ENCODE measurements at places on chromosomes 12 and 14.

GRCh38 chr12:70556179-70556869 lies 80.9 kb downstream of the PTPRB start:
- no peak for DNase-seq

DNA sequence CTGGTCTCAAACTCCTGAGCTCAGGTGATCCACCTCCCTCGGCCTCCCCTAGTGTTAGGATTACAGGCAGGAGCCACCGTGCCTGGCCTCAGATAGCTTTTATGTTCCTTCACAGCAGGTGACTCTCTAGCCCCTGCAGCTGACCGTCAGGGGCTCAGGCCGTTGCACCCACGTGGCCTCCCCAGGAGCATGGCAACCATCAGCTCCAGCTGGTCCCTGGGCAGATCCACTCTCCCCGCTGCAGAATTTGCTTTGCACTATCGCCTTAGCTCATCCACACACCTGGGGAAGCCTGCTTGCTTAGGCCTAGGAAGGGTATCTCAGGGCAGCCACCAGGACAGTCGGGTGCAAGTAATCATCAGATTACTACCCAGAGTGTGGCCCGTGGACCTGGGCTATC lies 62.6 kb downstream of the TSPAN9 start:
- no peak for DNase-seq

GRCh38 chr14:92637228-92637627 lies 111.2 kb downstream of the LGMN start:
- DNase-seq = no peak

DNA sequence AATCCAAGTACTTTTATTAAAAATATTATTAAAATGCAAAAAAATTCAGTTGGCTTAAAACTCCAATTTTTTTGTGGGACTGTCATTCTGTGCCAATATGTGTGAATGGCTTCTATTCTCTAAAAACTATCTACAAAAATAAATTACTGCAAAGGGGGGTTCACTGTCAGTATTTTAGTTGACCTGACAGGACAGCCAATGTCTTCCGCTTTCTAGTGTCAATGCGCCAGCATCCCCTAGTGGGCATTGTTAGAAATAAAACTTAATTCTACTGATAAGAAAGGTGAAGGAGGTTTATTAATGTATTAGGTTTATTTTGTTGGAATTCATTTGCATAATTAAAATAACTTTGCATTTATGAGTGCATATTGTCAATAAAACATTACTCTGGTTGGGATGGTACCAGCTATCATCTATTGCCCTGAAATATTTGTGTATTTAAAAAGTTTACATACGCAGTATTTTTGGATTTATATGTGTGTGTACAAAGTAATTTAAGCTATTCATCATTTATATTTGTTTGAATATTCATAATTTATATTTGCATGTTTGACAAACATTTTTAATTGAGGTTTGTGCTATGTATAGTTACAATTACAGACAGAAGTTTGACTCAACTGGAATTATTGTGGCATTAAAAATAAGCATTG lies 527.2 kb downstream of the FLRT2 start:
- DNase-seq = peak; percentile 1

DNA sequence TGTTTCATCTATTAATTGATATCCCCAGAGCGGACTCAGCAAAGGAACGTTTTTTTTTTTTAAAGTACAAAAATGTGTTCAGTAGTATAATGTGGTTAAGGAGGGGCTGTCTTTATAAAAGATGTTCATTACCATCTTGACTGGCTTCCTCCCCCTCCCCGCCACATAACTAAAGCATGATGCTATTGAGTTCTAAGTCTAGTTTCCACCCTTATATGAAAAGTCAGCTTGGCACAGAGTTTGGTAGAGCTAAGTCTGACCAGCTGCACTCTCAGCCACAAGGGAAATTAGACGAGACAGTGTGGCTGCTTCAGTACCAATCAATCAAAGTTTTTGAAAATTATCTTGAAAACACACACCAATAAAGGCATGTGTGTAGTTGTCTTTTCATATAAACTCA lies 1.9 kb upstream of the MYBPC1 start:
- no peak for DNase-seq

DNA sequence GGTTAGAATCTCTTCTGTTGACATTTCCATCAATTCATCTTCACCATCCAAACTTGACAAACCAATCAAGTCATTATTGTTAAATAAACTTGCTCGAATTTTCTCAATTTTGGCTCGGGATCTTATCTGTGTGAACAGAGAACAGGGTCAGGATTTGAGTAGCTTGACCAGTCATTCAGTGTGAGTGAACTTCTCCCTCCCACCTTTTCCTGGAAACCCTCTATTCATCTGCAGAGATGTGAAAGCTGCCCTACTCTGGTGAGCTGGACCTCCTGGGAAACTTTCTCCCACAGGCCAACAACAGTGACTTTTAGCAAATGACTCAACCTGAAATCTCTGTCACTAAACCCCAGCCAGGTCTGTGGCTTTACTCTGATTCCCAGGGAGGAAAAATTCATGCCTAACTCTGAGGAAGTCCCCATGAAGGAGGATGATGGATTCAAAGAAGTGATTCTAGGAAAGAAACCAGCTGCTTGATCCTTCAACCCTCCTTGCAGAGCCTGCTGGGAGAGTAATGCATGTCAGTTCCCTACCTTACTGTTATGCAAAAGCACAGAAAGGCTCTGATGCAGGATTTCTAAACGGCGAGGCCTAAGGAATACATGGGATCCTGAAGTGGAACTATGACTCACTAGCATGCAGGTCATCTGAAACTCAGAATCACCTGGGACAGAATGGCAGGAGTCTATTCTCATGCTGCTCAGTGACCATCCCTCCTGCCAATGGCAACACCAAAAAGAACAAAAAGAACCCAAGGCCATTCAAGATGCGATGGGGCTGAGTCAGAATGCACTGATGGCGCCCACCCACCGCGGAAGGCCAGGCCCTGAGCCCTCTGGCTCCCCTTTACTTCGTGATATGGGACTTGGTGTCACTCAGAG lies 58.0 kb downstream of the TRAFD1 start:
- no peak for DNase-seq

DNA sequence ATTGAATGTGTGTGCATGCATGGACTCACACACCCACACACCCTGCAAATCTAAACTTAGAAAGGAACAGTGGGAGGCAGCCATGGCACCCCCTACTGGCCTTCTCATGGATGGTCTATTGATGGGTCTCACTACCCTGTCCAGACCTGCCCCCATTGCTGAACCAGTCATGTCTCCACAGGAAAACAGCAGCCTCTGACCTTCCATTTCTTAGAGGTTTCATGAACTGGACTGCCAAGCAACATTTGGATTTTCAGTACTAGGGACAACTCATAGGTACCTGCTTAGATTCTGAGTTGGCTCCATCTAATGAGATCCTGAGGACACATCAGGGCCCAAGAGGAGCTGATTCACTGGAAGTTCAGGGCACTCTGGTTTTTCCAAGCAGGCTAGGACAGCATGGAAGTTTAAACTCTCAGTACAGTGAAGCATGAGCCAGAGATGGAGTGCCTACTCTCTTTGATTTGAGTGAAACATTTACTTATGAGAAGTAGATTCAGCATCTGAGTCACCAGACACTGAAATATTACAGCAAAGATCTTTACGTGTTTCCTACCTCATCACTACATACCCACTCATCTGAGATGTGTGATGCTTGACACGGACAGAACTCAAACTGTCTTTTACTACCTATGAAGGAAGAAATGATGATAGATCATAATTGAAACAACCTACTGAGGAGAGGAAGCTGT lies 98.9 kb upstream of the PLEKHG7 start:
- DNase-seq = no peak

DNA sequence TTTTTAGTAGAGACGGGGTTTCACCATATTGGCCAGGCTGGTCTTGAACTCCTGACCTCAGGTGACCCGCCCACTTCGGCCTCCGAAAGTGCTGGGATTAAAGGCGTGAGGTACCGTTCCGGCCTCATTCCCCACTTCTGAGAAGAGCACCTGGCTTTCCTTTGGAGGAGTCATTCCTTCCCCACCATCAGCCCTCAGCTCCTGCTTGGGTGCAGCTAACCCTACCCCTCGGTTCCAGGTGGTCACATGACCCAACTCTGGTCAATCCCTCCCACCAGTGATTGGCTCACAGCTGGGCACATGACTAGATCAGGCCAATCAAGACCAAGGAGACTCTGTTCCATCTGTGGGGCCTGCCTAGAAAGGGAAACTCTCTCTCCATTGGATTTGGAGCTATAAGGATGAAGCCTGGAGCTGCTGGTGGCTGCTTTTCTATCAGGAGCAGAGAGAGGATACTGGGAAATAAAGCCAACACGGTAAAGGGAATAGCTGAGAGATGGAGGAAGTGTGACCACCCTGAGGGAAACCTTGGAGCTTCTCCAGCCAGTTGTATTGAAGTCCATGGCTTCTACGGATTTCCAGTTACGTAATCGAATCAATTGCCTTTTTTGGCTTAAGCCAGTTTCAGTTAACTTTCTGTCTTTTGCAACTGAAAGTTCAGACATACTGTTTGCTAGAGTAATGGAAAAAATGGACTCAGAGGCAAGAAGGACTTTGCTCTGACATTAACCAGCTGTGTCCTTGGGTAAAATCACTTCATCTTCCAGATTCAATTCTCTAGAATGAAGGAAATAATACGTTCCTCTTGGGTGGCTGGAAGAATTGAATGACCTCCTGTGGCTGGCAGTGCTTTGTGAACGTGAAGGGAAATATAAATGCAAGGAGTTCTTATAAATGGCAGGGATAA lies 19.7 kb upstream of the IFT81 start:
- DNase-seq = no peak

DNA sequence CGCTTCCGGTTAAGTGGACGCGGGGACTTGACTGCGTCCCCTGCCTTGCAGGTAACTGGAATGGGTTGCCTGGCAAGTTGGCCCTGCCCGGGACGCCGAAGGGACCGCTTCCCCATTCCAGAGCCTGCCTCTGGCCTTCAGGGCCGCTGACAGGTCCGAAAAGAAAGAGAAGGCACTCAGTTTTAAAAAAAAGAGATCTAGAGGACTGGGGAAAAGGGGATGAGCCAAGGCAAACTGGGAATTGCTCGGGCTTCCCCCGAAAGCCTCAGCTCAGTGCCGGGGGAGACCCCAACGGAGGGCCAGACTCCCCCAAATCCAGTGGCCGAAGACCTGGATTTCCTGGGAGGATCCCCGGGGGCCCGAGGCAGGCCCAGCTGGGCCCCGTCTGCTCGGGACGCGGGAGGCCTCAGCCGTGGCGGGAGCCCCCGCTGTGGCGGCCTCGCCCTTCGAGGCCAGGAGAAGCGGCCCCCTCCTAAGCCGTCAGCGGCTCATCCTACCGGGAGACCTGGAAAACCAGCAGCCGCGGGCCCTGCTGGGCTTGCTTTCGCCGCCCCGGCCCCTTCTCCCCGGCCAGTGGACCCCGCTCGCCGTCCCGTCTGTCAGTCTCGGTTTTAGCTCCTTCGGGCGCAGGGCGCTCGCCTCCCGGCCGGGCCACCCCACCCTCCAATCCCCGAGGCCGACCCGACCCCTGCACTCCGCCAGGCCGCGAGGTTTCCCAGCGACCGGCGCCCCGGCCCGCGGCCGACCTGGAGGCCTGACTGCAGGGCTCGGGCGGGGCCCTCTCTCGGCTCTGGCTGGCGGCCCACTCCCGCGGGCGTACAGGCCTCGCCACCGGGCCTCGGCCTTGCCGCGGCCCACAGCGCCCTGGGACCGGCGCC lies 12.5 kb downstream of the OTX2 start:
- DNase-seq = no peak

DNA sequence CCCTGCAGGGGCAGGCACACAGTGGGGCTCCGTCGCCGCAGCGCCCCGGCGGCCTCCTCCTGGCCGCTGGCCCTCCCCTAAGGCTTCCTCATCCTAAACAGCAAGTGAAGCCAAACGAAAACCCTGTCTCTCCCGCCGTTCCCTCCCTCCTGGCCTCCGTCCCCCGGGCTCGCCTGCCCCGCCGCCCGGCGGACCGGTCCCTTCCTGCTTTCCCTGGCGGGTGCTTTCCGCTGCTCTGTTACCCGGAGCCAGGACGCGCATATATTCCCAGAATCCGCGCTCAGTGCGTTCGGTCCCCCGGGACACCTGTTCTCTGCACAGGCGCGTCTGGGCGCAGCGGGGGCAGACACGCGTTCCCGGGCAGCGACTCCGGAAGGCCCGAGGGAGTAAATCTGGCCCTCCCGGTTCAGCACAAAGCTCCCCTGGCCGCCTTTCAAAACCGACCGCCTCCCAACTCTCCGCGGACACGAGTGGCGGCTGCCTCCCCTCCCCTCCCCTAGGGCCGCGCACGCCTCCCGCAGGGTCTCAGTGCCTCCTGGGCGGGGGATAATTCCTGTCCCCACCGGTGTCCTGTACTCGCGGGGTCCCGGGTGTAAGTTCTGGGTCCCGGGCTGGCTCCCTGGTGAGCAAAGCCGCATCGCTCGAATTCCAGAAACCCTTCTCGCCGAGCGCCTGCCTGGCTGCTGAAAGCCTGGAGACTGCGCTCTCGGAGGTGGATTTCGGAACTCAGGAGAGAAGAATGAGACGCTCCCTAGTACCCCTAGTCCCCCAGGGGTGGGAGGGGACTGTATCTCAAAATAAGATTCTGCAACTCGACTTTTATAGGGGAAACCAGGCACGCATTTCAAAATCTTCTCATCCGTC lies 21.4 kb upstream of the CEP170B start:
- DNase-seq = no peak

DNA sequence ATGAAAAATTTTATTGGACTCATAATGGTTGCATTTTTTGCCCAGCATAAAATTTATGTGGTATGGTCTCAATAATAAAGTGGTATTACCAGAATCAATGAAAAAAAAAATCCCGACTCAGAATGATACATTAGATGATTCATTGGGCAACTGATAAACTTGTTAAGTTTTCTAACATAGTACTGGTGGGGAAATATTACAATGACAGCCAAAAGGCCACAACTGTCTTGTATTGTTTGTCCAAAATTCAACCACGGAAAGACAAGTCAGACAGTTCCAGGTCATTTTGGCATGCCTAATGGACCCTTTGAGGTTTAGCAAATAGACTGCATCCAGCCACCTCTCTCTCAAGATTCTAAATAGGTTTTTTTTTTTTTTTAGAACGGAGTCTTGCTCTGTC lies 70.5 kb upstream of the TRIM9 start:
- no peak for DNase-seq

DNA sequence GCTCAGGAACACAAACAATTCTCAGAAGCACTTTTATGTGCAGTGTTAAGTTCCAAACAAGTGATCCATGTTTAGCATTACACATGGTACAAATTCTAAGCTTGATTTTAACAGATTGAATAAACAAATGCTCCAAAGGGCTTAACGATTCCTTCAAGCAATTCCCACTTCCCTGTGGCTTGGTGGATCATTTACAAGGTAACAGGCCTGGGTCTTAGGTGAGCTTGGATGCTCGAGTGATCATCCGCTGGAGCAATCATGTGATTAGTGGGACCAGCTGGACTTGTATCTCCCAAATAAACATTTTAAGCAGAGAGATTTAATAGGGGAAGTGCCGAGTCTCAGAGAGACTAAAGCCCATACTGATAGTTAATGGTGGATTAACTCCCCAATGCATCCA lies 70.7 kb downstream of the CALM1 start:
- no peak for DNase-seq
